C1 segment of cervical spinal cord (tissue), 14 donors: ENCODE measurements at places on chromosomes 11 and 22.

DNA sequence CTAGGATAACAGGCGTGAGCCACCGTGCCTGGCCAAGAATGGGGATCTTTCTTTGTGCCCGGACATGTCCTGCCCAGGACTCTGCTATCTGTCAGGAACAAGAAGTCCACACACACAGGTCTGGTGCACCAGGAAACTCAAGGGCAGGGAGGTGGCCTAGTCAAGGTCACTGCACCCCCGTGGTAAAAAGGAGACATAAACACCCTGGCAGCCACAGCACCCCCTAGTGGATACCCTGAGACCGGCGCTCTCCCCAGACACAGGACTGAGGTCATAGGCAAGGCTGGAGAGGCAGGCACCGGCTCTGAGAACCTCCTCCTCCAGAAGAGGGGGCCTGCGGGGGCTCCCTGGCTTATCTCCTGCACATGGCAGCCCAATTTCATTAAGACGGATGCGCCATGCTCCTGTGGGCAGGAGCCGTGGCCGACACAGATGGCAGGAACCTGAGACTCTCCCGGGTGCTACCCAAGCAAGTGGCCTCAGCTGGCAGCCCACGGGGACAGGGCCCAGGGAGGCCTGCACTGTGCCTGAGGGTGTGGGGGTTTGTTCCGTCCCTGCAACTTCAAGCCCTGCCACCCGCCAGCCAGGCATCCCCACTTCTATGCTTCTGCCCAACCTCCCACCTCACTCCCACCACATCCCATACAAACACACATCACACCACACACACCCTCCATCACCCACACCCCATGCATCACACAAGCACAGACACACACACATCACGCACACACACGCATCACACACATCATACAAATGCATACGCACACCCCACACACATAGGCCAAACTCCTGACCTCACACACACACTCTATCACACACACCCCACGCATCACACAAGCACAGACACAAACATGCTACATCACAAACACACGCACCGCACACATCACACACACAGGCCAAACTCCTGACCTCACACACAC lies 19.6 kb downstream of the MACROD1 start:
- DNase-seq, result peak; percentile 32

GRCh38 chr22:37519268-37520195 lies at the start of gene CARD10:
Gene CARD10 (minus strand): TSS chr22:37519415. CDS start chr22:37519200, 215 bp downstream.
- DNase-seq, result no peak

GRCh38 chr11:111966678-111967077 lies 29.5 kb downstream of the DIXDC1 start:
- DNase-seq, result no peak

DNA sequence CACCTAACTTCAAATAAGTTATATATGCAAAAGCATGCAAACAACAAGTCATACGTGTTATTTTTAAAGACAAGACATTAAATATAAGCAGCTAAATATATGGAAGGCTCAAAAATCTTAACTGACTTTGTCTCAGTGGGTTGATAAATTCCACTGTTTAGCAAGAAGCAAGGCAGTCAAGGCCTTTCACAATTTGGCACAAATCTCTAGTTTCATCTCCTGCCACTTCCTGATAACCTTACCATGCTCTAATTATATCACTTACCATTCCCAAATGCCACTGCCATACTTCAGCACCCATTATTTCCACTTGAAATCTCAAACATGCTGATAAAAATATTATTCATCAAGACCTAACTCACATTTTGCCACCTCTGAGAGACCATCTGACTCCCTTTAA lies 24.8 kb downstream of the DCUN1D5 start:
- DNase-seq, result no peak

GRCh38 chr22:24810043-24810749 lies 4.2 kb downstream of the SGSM1 start:
- peak; percentile 51 for DNase-seq

DNA sequence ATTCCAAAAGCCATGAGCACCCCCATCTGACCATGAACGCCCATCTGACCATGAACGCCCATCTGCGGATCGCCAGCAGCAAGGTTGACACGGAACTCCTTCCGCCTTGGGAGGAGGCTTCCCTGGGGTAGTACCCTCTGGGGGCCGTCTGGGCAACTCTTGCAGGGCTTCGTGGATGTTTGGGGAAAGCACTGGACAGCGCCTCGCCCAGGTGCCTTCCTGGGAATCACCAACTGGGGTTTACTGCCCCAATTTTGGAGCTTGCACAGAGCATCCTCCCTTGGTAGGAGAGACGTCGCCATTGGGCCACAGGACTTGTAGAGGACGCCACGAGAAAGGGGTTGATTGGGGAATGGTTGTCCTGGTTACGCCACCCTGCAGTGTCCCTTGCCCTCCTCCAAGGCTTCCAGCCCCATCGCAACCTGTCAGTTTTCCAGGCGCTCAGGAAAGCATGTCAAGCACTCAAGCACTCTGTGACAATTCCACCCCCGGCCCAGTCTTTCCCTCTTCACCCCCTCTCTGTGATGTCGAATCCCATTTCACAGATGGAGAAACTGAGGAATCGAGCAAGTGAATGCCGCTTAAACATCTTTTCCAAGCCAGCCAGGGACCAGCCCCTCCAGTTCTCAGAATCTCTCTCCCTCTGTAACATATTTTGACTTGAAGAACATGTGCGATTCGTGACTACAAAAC lies 914 bp upstream of the PRDM11 start:
- DNase-seq, result no peak

DNA sequence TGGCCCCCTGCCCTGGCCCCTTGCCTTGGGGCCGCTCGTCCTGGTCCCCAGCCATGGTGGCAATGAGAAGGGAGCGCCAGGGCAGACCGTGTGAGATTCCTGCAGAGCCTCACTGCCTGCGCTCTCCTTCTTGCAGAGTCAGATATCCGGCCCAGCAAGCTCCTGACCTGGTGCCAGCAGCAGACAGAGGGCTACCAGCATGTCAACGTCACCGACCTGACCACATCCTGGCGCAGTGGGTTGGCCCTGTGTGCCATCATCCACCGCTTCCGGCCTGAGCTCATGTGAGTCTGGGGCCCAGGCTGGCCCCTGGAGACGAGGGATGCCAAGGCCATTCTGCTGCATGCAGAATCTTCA lies 114.1 kb downstream of the MICAL2 start:
- DNase-seq, result peak; percentile 37

- DNase-seq, result no peak
These were observed 13.1 kb upstream of the ABCC8 start for GRCh38 chr11:17489751-17490150.
